Astrocyte (in vitro differentiated cells and primary cell): ENCODE measurements at places on chromosomes 6 and 20.
A peak's percentile ranks its signal among the peaks of the same experiment; 100 is the strongest.

DNA sequence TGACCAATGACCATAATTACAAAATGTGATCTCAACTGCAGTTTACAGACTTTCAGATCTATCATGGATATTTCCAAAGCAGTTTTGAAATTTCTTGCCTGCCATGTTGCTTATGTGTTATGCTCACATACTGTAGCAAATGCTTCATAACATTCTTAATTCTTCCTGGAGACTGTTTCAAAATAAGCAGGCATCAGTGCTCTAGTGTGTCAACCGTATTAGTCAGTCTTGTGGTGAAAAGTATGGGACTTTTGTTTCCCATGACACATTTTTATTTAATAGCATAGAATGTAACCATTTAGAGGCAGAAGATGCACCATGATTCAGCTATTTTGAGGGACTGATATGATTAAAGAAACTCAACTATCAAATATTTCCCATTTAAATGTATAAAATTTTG lies 1.7 kb downstream of the POPDC3 start:
- no peaks in the 10 kb centered on the region for H3K27me3 ChIP-seq
- H3K4me3 ChIP-seq, result no peak overlapping the region

DNA sequence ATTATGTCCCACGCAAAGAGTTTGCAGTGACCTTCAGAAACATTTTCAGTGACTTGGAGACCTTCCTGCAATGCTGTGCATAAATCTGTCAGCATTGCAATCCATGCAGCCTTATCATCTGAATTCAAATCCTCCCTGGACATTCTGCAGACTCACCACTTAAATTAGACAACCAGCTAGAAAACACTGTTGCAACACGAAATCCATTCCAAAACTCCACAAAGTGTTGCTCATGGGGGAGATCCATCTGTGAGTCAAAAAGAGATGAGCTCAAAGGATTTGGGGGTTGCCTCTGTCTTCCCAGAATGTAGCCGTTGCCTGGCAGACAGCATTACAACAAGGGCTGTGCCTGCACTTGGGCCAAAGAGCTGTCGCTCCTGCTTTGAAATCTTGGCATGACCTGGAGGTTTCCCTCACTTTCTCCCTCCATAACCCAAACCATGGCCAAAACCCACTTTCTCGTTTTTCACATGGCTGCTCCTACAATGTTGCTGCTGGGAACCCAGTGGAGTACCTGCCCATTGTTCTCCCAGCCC lies 163.5 kb upstream of the CDYL start:
- DNase-seq, result no peak
- no peak overlapping the region for H3K4me3 ChIP-seq
- no peaks in the 10 kb centered on the region for H3K36me3 ChIP-seq
- H3K27me3 ChIP-seq, result peaks cover 5% of the 10 kb centered on the region

DNA sequence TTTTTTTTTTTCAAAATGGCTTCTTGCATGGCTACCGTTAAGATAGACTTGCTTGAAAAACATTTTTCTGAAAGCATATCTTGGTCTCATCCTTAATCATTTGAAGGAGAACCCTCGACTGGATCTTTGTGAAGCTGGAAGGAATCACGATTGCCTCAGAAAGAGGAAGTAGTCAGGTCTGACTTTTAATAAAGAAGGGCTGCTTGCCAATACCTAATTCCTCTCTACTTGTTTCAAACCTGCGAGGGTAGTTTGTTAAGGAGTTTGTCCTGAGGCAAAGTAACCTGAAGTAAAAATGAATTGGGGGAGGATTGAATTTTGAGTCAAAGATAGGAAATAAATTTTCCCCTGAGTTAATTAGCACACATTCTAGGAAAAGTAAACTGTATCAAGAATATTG lies 288.1 kb upstream of the MAP3K7 start:
- H3K4me1 ChIP-seq, result no peaks in the 10 kb centered on the region
- H3K27me3 ChIP-seq, result no peaks in the 10 kb centered on the region

DNA sequence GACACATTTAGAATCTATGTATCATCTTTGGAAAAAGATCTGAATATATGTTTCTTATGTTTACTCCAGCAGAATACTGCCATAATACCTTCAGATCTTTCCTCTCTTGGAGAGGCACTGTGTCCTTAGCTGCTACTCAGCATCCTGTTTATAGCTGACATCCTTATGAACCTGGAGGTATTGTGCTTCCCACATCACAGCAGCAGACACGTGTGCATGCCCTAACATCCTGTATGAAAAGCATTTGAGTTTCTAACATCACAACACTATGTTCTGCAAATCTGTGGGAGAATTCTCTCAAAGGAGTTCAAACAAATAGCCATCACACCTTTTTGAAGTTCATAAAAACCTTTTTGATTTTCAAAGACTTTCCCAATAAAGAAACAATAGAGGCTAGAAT lies 216.0 kb downstream of the GJA1 start:
- H3K27me3 ChIP-seq, result no peaks in the 10 kb centered on the region
- H3K36me3 ChIP-seq, result no peaks in the 10 kb centered on the region
- H3K4me3 ChIP-seq, result no peak overlapping the region
- H3K27ac ChIP-seq, result no peak overlapping the region

DNA sequence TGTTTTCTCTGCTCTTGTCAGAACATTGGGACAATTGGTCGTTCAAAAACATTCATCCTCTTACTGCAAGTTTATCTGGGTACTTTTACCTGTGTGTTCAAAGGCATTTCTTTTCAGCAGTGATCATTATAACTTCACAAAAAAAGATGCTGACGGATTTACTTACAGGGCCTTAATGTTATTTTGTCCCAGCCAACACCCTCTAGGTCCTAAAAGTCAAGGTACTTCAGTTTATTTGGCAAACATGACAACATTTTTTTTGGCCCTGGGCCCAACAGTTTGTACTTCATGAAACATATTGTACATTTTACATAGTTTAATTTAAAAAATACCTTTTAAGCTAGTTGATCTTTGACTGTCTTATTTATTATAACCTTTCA lies 241.2 kb upstream of the TAB2 start:
- no peaks in the 10 kb centered on the region for H3K27me3 ChIP-seq
- no peak for DNase-seq
- H3K36me3 ChIP-seq, result no peaks in the 10 kb centered on the region

DNA sequence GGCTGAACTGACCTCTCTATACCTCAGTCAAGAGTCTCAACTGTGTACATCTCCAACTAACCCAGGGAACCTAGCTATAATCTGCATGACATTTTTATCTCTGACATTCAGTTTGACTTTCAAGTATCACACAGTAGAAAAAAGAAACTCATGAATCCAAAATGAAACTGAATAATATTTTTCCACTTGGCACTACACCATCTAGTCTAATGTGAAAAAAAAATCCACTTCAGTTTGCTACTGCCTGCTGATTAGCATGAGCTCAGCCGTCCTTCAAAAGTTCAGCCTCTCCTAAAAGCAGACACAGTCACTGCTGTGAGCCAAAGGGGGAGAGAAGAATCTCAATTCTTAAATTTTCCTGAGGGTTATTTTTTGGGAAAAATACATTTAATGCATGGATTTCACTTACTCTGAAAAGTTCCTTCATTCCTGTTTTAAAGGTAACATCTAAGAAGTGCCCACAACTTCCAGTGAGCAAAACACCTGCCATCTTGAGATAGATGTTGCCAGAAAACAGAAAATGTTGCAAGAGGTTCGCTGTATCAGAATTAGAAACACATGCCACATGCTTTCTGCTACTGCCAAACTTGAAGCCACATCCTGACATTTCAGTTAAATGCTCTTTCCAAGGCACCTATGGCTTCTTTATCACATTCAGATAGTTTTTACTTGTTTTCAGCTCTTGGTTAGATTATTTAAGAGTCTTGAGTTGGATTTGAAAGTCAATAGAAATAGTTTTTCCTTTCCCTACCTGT lies 95.4 kb downstream of the MKKS start:
- no peaks in the 10 kb centered on the region for H3K4me1 ChIP-seq
- no peak overlapping the region for H3K27ac ChIP-seq
- DNase-seq, result no peak
- no peaks in the 10 kb centered on the region for H3K27me3 ChIP-seq
- H3K36me3 ChIP-seq, result no peaks in the 10 kb centered on the region

- no peak overlapping the region for H3K4me3 ChIP-seq
- H3K4me1 ChIP-seq, result no peaks in the 10 kb centered on the region
Measured at GRCh38 chr6:13044390-13044789, 283.9 kb downstream of the TBC1D7 start.

DNA sequence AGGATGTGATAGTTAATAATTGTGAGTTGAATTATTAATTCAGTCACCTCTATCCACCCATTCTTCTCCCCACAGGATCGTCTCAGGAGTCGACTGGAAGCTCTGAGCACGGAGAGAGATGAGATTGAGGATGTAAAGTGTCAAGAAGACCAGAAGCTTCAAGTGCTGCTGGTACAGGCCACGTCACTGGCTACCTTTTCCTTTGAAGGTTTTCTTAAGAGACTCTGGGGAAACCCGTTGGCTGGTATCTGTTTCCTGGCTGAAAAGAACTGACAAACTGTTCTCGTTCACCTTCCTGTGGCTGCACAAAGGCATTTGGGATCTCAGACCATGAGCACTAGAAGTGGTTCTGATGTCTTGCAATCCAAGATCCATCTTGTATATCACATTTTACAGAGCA lies 3.8 kb downstream of the TRIM15 start:
- peaks cover 2% of the 10 kb centered on the region for H3K4me1 ChIP-seq
- no peaks in the 10 kb centered on the region for H3K36me3 ChIP-seq
- H3K4me3 ChIP-seq, result no peak overlapping the region
- H3K27ac ChIP-seq, result no peak overlapping the region
- no peak for DNase-seq

DNA sequence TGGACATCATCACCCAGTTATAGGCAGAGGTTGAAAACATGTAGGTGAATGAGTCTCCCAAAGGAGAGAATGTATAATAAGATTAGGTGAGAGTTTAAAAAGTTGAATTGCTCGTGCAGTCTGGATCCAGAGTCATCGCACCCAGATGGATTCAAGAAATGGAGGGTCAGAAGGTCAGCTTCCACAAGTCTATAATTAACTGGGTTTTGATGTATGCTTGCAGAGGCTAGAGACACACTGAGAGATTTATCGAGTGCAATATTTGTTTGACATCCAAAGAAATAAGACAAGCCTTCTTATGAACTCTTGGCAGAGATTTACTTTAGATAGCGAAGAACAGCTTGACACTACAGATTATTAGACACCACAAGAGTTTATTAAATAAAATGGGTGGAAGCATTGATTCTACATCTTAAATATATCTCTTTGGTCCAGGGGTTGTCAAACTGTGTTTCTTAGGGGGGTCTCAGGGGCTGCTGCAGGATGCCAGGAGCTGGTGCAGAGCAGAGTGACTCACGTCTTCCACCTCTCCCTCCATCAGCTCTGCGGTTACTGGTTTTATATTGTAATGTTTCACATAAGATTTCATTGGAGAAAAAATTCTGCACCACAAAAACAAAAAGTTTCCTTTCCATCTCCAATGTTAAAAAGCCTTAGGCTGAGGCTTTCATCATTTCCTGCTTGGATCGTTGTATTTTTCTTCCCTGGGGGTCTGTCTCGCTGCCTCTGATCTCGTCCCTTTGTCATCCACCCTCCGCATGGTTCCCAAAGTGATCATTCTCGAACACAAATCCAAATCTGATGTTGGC lies 176.2 kb upstream of the AHI1 start:
- H3K27me3 ChIP-seq, result no peaks in the 10 kb centered on the region
- DNase-seq, result peak; percentile 63
- peaks cover 5% of the 10 kb centered on the region for H3K4me1 ChIP-seq
- peak overlapping the region; percentile 22 for H3K27ac ChIP-seq
- no peak overlapping the region for H3K4me3 ChIP-seq
- no peaks in the 10 kb centered on the region for H3K36me3 ChIP-seq

GRCh38 chr20:43188234-43188653 lies 1.5 kb downstream of the PTPRT start:
- no peaks in the 10 kb centered on the region for H3K4me1 ChIP-seq
- no peak for DNase-seq
- H3K4me3 ChIP-seq, result no peak overlapping the region
- H3K36me3 ChIP-seq, result no peaks in the 10 kb centered on the region
- peaks cover 14% of the 10 kb centered on the region for H3K27me3 ChIP-seq

GRCh38 chr6:160461641-160462040 lies 113.5 kb downstream of the SLC22A3 start:
- H3K4me3 ChIP-seq, result no peak overlapping the region
- no peaks in the 10 kb centered on the region for H3K27me3 ChIP-seq
- H3K36me3 ChIP-seq, result no peaks in the 10 kb centered on the region
- peaks cover 15% of the 10 kb centered on the region for H3K4me1 ChIP-seq

- no peaks in the 10 kb centered on the region for H3K36me3 ChIP-seq
- H3K27me3 ChIP-seq, result peaks cover 10% of the 10 kb centered on the region
- H3K4me1 ChIP-seq, result peaks cover 17% of the 10 kb centered on the region
Measured at GRCh38 chr20:57071283-57071731, 195.1 kb downstream of the BMP7 start.

GRCh38 chr20:10077081-10077471 lies 42.3 kb downstream of the ANKEF1 start:
- H3K27me3 ChIP-seq, result no peaks in the 10 kb centered on the region
- no peak overlapping the region for H3K4me3 ChIP-seq
- H3K36me3 ChIP-seq, result no peaks in the 10 kb centered on the region
- H3K27ac ChIP-seq, result no peak overlapping the region

- H3K4me3 ChIP-seq, result no peak overlapping the region
- DNase-seq, result no peak
- H3K4me1 ChIP-seq, result peaks cover 40% of the 10 kb centered on the region
- H3K27ac ChIP-seq, result no peak overlapping the region
Measured at GRCh38 chr6:35178012-35178411, 35.7 kb upstream of the SCUBE3 start.

DNA sequence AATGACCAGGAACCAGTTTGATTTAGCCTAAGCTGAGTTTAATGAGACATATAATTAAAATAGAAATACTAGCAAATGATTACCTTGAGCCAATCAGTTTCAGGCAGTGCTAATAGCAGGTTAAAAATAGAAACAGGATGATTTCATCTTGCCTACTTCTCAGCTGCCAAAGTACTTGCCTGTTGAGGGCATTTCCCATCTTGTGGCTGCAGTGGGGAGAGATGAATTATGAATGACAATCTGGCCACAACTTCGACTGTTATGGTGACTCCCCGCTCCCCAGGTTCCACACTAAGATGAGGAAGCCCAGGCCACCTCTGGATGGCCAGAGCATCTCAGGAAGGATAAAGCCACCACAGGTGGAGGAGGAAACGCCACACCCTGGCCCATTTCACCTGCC lies 31.3 kb downstream of the MBOAT1 start:
- no peaks in the 10 kb centered on the region for H3K27me3 ChIP-seq
- DNase-seq, result no peak
- no peaks in the 10 kb centered on the region for H3K36me3 ChIP-seq
- H3K27ac ChIP-seq, result no peak overlapping the region
- H3K4me1 ChIP-seq, result no peaks in the 10 kb centered on the region

- no peaks in the 10 kb centered on the region for H3K4me1 ChIP-seq
- no peak overlapping the region for H3K27ac ChIP-seq
- DNase-seq, result peak; percentile 24
Measured at GRCh38 chr20:11467436-11467835, 450.3 kb upstream of the BTBD3 start.

GRCh38 chr6:166237617-166238016 lies 70.0 kb upstream of the TBXT start:
- no peak overlapping the region for H3K4me3 ChIP-seq
- no peak overlapping the region for H3K27ac ChIP-seq
- no peaks in the 10 kb centered on the region for H3K4me1 ChIP-seq
- peak; percentile 14 for DNase-seq
- H3K36me3 ChIP-seq, result no peaks in the 10 kb centered on the region
- peaks cover 6% of the 10 kb centered on the region for H3K27me3 ChIP-seq
